Fibroblast of lung (primary cell): ENCODE measurements at places on chromosomes 16 and 17. TPM values are rescaled to one million over a fixed set of nuclear protein-coding genes. Genes with fewer than 3 reads are reported as not detected.
A peak's percentile ranks its signal among the peaks of the same experiment; 100 is the strongest.

DNA sequence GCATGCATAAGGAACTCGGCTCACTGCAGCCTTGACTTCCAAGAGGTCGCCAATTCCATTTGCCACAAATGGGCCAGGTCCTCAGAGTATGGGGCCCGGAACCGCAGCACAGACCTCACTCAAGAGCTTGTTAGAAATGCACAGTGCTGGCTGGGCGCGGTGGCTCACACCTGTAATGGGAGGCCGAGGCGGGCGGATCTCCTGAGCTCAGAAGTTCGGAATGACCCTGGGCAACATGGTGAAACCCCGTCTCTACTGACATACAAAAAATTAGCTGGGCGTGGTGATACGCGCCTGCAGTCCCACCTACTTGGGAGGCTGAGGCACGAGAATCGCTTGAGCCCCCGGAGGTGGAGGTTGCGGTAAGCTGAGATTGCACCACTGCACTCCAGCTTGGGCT is 19.6 kb upstream of the N4BP1 start:
- no peak for DNase-seq

DNA sequence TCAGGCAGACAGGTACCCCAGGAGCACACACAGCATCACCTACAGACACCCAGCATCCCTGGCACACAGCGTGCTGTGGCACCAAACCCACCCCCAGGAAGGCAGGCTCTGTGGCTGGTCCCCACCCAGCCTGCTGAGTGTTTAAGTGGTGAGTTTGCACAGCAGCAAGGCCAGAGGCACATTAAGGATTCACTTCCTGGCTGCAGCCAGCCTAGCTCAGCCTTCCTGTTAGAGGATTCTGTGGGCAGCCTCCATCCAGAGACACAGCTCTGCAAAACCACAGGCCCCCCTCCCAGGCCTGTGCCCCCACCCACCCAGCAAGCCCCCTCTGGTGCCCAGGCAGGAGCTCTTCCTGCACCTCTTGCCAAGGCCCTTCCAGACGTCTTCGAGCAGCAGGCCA is 36.1 kb upstream of the PHB1 start:
- DNase-seq, result no peak

- DNase-seq, result no peak
Observed at GRCh38 chr16:3759736-3760135, 42.4 kb upstream of the TRAP1 start.

DNA sequence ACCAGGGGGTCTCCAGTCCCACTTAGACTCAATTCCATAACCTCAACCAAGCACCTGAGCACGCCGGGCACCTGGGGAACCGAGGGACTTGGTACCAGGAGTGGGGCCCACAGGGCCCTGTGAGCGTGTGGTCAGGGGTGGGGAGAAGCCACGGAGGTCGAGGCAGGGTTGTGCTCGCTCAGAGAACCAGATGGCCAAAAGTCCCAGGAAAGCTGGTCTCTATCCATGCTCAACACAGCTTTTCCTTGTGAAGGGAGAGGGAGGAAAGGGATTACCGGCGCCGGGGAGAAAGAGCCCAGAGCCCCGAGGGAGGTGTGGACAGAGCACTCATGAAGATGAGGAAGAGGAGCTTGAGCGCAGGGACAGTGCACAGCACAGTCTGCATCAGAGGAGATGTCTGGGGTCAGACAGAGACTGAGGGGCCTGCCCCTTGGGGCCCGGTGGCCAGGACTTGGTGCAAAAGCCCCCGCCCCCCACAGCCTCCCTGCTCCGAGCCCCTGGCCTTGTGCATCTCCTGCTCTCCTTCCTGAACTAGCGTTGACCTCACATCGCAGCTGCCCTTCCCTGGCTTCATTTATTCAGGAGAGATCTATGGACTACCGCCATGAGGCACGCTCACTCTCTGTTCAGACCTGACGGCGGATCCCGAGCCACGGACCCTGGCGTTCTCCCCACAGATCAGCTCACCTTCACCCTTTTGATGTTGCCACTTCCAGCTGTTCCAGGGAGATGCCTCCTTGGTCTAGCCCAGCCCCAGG is 355.4 kb upstream of the TNRC6C start:
- DNase-seq, result no peak

DNA sequence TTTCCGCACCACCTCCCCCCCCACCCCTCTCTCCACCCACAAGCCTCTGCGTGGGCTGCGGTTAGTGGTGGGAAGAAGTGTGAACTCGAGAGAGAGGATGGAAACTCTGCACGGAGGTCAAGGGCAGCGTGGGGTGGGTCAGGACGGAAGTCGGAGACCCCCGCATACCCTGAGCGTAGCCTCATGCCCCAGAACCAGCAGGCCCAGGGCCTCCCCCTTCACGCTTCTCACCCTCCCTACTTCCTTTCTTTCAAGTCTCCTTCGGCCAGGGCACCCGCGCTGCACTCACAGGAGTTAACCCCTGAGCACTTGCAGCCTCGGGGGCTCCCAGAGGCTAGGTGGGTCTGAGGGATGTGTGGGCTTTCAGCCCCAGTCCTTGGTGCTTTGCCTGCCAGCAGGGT is 9.2 kb downstream of the TBKBP1 start:
- no peak for DNase-seq

GRCh38 chr17:8041249-8041928 is 2.5 kb downstream of the ALOX15B start:
- DNase-seq, result peak; percentile 88

The TNS4 gene
- polyA plus RNA-seq, result 0.01 and 0.05 TPM in 2 replicates

The IRX6 gene
- polyA plus RNA-seq, result not detected in 2 replicates

- no peak for DNase-seq
Observed at GRCh38 chr17:5247621-5248020, 13.0 kb upstream of the SCIMP start.

- DNase-seq, result peak; percentile 49
Observed at GRCh38 chr16:81004646-81005353, 1.9 kb downstream of the CMC2 start.

DNA sequence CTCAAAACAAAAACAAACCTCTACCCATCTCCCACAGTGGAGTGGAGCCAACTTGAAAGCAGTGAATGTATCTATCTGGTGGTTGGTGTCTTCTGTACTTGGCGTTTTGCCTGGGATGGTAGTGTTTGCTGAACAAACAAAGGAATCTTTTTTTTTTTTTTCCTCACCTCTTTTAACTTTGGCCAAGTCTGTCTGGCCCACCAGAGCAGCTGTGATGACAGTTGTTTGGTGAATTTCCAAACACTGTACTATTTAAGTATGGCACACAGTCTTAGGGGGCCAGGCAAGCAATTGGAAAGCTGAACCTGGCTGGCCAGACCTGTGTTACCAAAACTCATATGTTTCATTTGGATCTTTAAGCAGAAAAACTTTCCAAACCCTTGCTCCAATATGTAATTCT is 101.8 kb upstream of the CDH13 start:
- DNase-seq, result no peak

DNA sequence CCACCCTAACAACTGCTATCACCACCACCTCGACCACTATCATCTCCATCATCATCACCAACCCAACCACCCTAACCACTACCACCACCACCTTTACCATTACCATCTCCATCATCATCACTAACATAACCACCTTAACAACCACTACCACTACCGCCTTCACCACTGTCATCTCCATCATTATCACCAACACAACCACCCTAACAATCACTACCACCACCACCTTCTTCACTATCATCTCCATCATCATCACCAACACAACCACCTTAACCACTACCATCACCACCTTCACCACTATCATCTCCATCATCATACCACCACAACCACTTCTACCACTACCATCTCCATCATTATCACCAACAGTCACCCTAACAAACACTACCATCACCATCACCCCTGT is 101.4 kb downstream of the BANP start:
- no peak for DNase-seq

The KRT33B gene
- not detected in 2 replicates for polyA plus RNA-seq

DNA sequence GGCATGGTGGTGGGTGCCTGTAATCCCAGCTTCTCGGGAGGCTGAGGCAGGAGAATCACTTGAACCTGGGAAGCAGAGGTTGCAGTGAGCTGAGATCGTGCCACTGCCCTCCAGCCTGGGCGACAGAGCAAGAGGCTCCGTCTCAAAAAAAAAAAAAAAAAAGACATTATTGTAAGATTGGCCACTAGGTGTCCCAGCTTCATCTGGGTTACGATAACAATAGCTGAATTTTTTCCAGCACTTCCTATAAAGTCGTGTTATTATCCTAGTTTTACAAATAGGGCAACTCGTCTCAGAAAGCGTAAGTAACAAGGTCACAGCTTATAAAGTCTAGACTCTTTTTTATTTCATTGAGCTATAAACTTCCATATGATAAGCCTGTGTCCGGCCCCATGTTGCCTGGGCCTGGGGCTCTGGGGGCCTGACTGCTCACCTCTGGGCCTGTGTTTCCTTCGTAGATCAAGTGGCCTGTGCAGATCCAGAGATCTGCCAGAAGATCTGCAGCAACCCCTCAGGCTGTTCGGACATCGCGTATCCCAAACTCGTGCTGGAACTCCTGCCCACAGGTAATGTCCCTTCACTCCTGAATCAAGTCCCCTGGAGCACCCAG is 60.5 kb downstream of the SLC5A11 start:
- peak; percentile 17 for DNase-seq

GRCh38 chr16:11539641-11540050 is 47.1 kb downstream of the LITAF start:
- DNase-seq, result no peak

DNA sequence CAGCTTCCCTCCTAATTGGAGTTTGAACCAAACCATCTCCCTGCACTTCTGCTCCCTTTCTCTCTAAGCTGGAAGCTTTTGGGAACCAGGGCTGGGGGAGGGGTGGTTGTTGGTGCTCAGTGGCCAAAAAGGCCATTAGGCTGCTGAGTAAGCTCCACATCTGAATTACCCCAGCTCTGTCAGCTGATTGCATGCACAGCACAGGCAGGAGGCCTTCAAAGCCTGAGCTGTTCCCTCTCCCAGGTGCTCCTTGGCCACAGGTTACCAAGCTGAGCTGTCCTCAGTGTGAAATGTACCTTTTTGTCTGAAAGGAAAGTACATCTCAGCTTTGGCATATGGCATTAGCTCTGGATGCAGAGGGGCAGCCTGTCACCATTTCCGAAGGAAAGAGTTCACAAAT is 6.2 kb upstream of the TBKBP1 start:
- DNase-seq, result no peak

DNA sequence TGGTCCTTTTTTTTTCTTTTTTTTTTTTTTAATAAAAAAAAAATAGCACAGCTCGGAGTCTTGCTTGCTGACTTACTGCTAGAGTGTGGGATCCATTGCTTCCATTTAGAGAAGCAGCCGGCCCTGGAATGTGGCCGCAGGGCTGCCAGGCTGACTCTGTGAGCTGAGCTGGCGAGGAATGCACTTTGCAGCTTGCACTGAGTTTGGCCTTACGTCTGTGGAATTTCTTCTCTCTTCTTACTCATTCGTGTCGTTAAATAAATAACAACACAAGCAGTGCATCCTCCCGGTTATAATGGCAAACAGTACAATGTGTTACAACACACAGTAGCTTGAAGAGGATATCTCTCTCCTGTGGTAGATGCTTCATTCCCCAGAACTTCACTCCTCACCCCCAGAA is 69.2 kb downstream of the PRKCB start:
- peak; percentile 6 for DNase-seq

The ELMO3 gene
- 0.36 and 0.42 TPM in 2 replicates for polyA plus RNA-seq

- DNase-seq, result no peak
Observed at GRCh38 chr17:63516910-63517824, 6.0 kb upstream of the KCNH6 start.

The MT1H gene
- polyA plus RNA-seq, result not detected in 2 replicates

The NTN3 gene
- polyA plus RNA-seq, result 0.08 TPM in 2 replicates

- DNase-seq, result peak; percentile 60
Observed at GRCh38 chr16:89827383-89828198, 684 bp upstream of the SPIRE2 start.

The ALOXE3 gene
- polyA plus RNA-seq, result 0.01 and 0.03 TPM in 2 replicates

The KRT36 gene
- polyA plus RNA-seq, result 0.03 TPM in 2 replicates

DNA sequence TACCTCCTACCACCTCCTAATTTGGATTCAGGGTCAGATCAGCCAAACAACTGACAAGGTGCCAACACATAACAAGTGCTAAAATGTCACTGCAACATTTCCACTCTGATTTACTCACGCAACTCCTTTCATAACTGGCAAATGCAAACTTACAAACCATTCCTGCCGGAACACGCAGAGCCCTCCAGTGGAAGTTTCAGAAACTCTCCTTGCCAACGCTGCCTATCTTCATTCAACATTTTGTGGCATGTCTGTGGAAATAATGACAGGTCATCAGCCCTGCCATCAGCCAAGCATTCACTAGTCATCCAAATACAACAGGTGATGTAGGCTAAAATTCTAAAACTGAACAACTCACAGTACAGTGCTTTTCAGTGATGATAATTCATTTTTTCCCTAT is 37.7 kb upstream of the OR3A1 start:
- DNase-seq, result no peak

The RASD1 gene
- 0.32 and 0.34 TPM in 2 replicates for polyA plus RNA-seq

DNA sequence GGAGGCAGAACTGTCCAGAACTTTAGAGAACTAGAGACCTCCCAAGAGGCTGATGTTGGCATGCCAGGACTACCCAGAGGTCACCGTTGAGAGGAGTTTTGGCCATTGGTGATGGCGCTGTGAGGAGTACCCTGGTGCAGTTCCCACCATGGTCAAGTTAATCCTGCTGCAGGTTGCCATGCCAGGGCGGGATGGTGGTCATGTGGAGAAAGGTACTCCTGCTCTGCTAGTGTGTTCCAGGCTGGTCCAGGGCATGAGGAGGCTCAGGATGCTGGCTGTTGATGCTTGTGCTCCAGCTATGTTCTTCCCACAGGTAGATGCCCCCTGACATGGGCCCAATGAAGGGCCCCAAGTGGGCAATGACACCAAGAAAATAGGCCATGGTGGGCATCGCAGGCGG is 4.1 kb upstream of the PHF12 start:
- no peak for DNase-seq

DNA sequence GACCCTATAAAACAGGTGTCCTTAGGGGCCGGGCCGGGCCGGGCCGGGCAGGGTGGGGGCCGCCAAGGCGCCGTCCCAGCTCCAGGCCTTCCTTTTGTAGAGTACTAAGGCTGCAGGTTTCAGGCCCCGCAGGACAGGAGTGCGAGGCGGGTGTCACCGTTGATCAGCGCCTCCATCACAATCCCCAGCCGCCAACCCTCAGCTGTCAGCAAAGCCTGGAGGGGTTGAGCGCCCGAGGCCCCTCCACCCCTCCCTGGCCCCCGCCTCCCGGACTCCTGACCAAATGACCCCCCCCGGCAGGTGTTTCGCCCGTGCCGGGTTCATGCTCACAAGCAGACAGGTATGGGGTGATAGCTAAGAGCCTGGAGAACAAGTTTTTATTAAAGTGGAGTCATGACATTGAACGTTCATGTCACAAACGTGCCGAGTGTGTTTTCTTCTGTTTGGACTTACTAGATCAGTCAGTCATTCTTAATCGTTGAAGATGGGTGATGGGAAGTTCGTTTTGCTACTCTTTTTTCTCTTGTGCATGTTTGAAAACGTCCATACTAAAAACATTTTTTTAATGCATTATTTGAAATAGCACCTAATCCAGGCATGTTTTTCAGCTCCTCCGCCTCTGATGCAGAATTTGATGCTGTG is 534 bp downstream of the ARL2BP start:
- peak; percentile 8 for DNase-seq

The QPRT gene
- polyA plus RNA-seq, result 10.3 and 27.7 TPM in 2 replicates

DNA sequence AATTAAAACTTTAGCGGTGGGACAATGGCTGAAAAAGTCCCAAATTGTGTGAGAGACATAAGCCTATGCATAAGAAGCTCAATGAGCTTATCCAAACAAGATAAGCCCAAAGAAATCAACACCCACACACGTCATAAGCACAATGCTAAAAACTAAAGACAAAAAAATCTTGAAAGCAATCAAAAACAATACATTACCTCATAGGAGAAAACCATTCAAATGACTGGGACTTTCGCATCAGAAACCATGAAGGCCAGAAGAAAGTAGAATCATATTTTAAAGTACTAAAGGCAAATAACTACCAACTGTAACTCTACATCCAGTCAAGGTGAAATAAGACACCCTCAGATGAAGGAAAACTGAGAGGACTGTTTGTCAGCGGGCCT is 50.2 kb downstream of the ZCCHC14 start:
- peak; percentile 19 for DNase-seq

The SLFN14 gene
- not detected in 2 replicates for polyA plus RNA-seq
